ENCODE measurements at places on chromosomes 12 and 14.

- no peak for DNase-seq
Measured at GRCh38 chr14:91511043-91511383, 903 bp upstream of the PPP4R3A start.

DNA sequence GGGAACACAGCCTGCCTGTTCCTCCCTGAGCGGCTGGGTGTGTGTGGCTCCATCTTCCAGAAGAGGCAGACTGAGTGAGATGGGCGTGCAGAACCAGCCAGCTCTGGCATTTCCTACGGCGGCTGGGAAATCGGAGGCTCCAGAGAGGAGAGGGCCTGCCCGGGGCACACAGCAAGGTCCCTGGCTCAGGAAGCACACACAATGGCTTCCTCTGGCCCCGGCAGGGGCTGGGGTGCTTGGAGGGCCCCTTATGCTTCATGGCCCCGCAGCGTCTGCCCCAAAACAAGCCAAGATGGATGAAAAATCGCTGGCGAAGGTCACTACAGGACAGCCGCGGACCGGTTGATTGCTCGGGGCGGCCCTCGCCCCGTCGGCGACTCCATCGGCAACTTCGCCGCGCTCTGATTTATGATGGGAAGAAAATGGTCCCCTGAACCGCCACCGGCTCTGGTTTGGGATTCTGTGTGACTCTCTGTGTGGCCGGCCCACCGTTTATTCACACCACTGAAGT, 191.5 kb upstream of the C14orf180 start:
- no peak for DNase-seq

DNA sequence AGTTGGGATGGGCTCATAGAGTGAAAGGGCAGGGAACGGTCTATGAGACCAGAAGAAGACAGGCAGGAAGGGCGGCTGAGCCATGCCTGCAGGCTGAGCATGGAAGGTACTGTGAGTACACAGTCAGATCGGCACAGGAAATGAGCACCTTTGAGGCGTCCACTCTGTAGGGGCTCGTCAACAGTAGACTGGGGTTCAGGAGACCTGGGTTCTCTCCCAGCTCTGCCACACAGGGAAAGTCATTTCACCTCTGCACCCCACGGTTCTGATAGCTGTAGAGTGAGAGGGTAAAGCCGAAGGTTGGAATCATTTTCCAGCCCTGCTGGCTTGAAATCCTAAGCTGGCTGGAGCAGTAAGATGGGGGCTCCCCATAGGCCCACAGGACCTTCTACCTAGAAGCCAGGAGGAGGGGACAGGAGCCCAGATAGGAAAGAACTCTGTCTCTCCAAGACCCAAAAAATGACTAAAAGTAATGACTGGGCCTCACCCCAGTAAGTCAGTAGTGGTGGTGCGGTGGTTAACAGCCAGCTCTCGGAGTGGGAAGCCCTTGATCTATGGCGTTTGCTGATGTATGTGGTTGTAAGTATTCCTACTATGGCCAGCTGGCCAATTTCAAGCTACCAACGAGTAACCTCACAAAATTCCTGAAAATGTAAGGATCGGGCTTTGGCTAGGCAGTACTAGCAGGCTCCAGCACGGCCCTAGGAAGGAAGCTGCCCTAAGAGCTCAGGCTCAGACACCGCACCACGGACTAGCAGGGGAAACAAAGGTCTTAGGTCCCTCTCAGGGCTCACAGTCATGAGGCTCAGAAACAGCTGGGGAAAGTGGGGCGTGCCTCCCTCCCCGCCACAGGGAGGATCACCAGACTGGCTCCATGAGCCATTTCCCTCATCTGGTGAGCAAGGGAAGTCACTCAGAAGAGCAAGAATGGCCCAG, 10.3 kb upstream of the CD27 start:
- DNase-seq, result no peak

GRCh38 chr14:85471744-85472143, 58.2 kb upstream of the FLRT2 start:
- peak; percentile 60 for DNase-seq

GRCh38 chr14:67814821-67815220, 1.6 kb downstream of the ZFYVE26 start:
- DNase-seq, result peak; percentile 23

- no peak for DNase-seq
Measured at GRCh38 chr14:22305607-22306006, 283.4 kb downstream of the DAD1 start.

DNA sequence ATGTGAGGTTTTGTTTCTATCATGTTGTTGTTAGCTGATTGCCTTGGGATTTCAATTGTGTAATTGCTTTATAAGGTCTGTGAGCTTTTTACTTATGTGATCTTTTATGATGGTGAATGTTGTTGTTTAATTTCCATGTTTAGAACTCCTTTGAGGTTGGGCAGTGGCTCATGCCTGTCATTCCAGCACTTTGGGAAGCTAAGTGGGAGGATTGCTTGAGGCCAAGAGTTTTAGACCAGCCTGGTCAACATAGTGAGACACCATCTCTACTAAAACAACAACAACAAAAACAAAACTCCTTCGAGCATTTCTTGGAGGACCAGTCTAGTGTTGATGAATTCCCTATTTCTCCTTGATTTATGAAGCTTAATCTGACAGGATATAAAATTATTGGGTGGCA, 102.1 kb upstream of the PMCH start:
- DNase-seq, result no peak

GRCh38 chr12:104850781-104851180, 107.3 kb downstream of the SLC41A2 start:
- no peak for DNase-seq

Measured in suppressor macrophage (primary cell).